ENCODE measurements at places on chromosomes 7 and 10. TPM values are rescaled to one million over a fixed set of nuclear protein-coding genes. Genes with fewer than 3 reads are reported as not detected.

DNA sequence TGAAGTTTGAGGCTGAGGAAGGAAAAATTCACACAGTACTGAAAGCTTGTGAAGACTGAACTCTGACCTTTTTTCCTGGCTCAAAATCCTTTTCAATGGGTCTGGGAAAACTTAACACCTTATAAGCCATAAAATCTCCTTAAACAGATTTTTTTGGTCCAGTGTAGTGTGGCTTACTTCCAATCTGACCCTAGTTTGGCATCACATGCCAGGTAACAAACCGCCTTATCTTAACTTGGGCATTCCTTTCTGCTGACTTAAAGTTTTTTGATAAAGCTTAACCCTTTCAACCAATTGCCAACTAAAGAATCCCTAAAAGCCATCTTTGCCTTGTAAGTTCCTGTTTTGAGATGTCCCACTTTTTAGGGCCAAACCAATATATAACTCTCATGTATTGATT, 13.2 kb upstream of the ITPRID1 start:
- H3K36me3 ChIP-seq: no peaks in the 10 kb centered on the region
- H3K27me3 ChIP-seq: no peaks in the 10 kb centered on the region
- no peaks in the 10 kb centered on the region for H3K4me1 ChIP-seq
- DNase-seq: no peak

DNA sequence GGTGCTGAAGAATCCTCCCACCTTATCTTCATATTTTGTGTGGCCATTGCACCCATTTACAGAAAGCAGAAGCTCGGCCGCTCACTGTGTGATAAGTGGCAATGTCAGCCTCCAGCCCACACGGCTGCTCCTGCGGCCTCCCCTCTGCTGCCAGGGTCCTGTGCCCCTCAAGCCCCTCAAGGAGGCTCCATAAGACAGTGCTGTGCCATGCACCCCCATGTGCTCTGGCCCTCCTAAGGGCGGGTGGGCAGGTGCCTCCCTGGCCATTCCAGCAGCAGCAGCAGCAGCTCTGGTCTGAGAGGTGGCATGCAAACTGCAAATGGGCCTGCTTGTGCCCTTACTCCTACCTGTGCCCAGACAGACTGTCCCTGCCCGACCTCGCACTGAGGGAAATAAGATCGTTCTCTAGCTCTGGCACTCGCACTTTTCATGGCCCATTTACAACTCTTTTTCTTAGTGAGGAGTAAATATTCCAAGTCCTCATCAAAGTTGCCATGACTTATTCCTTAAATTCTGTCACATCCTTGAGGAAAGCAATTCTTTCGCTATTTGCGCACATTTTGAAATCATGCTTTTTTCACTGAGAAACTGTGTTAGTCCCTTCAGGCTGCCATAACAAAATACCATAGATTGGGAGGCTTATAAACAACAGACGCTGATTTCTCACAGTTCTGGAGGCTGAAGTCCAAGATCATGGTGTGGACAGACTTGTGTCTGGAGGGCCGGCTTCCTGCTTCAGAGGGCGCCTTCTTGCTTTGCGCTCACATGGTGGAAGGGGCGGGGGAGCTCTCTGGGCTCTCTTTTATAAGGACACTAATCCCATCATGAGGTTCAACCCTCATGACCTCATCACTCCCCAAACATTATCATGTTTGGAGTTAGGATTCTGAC, 187.8 kb downstream of the COBL start:
- no peak overlapping the region for H3K4me3 ChIP-seq
- no peak for DNase-seq
- no peak overlapping the region for H3K27ac ChIP-seq
- H3K4me1 ChIP-seq: no peaks in the 10 kb centered on the region
- no peaks in the 10 kb centered on the region for H3K27me3 ChIP-seq
- no peaks in the 10 kb centered on the region for H3K36me3 ChIP-seq

DNA sequence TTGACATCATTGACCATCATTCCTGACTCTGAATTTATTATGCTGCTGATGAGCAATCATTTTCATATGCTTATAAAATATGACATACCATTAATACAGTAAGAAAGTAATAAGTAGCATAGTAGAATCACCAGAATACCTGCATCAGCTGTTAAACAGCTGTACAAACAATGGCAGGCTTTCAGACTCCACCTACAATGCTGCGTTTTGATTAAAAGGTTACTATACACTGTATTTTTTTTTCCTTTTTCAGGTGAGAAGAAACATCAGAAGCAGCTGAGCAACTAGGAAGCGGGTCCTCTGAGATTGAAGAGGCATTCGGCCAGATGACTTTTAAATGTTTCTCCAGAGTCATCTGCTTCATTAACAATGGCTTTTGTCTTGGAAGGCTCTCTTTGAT, 7.1 kb downstream of the ASNS start:
- H3K36me3 ChIP-seq: no peaks in the 10 kb centered on the region
- no peak for DNase-seq
- H3K27me3 ChIP-seq: no peaks in the 10 kb centered on the region
- no peaks in the 10 kb centered on the region for H3K4me1 ChIP-seq

DNA sequence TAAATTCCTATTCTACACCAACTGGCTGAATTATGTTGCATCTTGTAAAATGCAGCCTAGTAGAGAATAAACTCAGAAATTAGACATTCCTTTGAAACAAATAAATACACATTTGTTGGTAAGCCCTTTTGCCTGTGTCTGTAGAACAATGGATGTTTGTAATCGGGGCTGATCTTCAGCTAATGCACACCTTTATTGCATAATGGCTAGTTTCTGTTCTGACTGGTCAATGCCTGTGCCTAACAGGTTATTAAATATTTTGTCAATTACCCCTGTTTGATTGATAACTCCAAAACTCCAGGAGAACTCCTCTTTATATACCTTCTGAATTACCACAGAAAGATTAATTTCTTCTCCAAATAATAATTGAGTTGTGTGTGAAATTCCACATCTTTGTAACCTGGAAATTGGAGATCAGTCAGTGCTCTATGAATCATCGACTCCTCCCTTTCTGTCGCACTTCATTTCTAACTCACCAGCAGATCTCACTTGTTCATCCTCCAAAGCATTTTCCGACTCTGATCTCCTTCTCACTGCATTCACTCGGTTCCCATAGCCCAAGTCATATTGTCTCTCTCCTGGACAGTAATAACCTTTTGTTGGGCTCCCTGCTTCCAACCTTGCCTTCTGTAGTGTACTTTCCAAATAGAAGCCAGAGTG, 196.0 kb upstream of the FZD1 start:
- H3K4me3 ChIP-seq: no peak overlapping the region
- H3K27me3 ChIP-seq: no peaks in the 10 kb centered on the region
- no peak overlapping the region for H3K27ac ChIP-seq
- no peak for DNase-seq
- H3K36me3 ChIP-seq: no peaks in the 10 kb centered on the region

DNA sequence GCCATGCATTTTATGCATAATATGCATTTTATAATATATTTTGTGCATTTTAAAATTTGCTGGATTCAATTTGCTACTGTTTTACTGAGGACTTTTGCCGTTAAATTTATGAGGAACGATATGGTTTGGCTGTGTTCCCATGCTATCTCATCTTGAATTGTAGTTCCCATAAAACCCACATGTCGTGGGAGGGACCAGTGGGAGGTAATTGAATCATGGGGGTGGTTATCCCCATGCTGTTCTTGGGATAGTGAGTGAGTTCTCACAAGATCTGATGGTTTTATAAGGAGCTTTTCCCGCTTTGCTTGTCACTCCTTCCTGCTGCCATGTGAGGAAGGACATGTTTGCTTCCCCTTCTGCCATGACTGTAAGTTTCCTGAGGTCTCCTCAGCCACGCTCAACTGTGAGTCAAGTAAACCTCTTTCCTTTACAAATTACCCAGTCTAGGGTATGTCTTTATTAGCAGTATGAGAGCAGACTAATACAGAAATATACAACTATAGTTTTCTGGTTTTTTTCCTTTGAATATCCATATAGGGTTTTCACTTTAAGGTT, 201.4 kb upstream of the SH2B2 start:
- peaks cover 2% of the 10 kb centered on the region for H3K36me3 ChIP-seq
- no peak overlapping the region for H3K4me3 ChIP-seq
- DNase-seq: no peak
- no peak overlapping the region for H3K27ac ChIP-seq
- H3K27me3 ChIP-seq: no peaks in the 10 kb centered on the region
- no peaks in the 10 kb centered on the region for H3K4me1 ChIP-seq

- H3K4me1 ChIP-seq: no peaks in the 10 kb centered on the region
- H3K27ac ChIP-seq: no peak overlapping the region
- no peaks in the 10 kb centered on the region for H3K36me3 ChIP-seq
These were observed 221.7 kb downstream of the PLXNA4 start for GRCh38 chr7:132354527-132354926.

GRCh38 chr10:71244431-71245419, 32.4 kb downstream of the UNC5B start:
- DNase-seq: no peak
- H3K4me1 ChIP-seq: no peaks in the 10 kb centered on the region
- H3K36me3 ChIP-seq: no peaks in the 10 kb centered on the region
- no peaks in the 10 kb centered on the region for H3K27me3 ChIP-seq
- H3K4me3 ChIP-seq: no peak overlapping the region

DNA sequence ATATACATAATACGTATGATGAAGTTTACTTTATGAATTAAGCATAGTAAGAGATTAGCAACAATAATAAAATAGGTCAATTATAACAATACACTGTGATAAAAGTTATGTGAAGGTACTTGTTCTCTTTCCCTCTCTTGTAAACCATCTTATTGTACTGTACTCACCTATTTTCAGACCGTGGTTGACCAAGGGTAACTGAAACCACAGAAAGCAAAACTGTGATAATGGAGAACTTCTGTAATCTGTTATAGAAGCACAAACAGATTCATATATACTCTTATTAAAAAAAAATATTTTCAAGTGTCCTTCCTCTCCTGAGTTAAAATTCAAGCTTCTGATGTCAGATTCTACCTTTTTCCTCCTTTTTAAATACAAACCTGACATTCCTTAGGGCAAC, 1247.8 kb upstream of the SORCS1 start:
- H3K4me3 ChIP-seq: no peak overlapping the region
- H3K36me3 ChIP-seq: no peaks in the 10 kb centered on the region
- no peaks in the 10 kb centered on the region for H3K4me1 ChIP-seq
- no peak overlapping the region for H3K27ac ChIP-seq
- no peaks in the 10 kb centered on the region for H3K27me3 ChIP-seq
- no peak for DNase-seq

DNA sequence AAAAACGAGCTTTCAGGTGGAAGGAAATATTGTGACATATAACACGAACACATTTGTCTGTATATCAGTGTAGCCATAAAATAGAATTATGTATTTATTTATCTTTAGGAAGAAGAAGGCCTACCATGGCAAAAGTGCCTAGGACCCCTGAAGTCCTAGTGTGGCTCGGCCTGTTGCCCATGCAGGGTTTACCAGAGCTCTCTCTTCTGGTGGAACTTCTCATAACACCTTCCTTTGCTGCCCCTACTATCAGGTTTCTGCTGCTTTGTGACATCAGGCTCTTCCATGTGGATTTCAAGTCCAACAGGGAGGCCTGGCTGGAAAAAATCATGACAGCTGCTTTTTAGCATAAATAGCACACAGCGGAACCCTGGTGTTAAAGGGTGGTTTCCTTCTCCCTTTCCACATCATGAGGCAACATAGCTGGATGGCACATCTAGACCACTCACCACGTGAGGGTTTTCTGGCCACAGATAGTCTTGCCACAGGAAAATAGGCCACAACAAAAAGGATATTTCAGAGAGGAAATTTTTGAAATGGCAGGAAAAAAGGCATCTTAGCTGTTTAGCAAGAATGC, 44.8 kb upstream of the ADO start:
- DNase-seq: no peak
- no peak overlapping the region for H3K4me3 ChIP-seq
- no peaks in the 10 kb centered on the region for H3K36me3 ChIP-seq
- H3K27ac ChIP-seq: no peak overlapping the region
- no peaks in the 10 kb centered on the region for H3K27me3 ChIP-seq

DNA sequence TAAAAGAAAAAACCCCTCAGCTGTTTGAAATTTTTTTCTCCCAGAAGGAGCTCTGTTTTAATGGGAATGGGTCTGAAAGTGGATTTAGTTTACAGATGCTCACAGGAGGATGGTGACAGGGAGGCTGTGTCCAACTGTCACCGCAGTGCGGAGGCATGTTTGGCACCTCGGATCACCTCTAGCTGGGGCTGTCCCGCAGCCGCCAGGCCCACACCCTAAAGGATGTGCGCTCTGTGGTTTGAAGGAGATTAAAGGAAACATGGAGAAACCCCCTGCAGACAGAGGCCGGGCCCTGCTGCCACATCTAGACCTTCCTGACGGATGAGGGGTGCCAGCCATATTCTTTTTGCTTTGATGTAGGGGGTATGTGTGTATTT, 160.6 kb downstream of the DNAJB6 start:
- H3K27ac ChIP-seq: no peak overlapping the region
- no peak overlapping the region for H3K4me3 ChIP-seq
- no peak for DNase-seq
- H3K27me3 ChIP-seq: no peaks in the 10 kb centered on the region
- peaks cover 18% of the 10 kb centered on the region for H3K4me1 ChIP-seq

DNA sequence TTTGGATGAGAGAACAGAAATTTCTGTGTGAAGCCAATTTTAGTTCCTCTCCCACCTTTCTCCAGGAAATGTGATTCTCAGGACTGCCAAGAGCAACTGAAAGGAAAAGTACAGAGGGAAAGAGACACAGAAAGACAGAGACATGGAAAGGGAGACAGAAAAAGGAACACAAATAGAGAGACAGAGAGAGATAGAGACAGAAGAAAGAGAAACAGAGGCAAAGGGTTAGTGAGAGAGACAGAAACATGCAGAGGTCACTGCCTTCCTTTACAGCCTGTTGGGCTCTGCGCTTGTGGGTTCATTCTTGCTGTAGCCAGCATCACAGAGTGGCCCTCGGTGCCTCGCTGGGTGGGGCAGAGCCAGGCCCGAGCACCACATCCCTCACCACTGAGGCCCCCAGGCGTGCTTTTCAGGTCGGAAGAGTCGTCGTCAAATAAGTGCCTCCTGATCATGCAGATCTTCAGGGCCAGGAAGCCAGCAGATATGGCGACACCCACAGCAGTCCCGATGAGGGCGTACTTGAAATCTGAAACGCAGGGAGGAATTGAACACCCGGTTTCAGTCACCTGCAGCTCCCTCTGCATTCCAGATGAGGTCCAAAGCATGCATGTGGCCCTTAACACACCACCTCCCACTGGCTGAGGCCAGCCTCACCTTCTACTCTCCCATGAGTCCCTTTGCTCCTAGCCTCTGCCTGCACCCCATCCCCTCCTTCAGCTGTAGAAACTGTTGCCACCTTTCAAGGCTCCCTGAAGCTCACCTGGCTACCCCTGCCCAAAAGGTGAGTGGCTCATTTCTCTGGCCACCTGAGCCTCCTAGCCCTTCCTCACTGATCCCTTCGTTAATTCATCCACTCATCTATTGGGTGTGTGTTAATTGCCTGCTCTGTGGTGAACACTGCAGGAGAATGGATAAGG, 21.4 kb downstream of the TMEM273 start:
- H3K27ac ChIP-seq: no peak overlapping the region
- H3K36me3 ChIP-seq: peaks cover 4% of the 10 kb centered on the region
- H3K27me3 ChIP-seq: no peaks in the 10 kb centered on the region
- peaks cover 3% of the 10 kb centered on the region for H3K4me1 ChIP-seq
- no peak for DNase-seq
- H3K4me3 ChIP-seq: no peak overlapping the region

The ERVW-1 gene
- total RNA-seq: not detected

The CNNM1 gene
- not detected for total RNA-seq

The AGR3 gene
- total RNA-seq: not detected

The MTERF1 gene
- total RNA-seq: 19.0 TPM

The OR2A12 gene
- total RNA-seq: not detected

Data from GM12878 (cell line).